ENCODE measurements at places on chromosomes 12 and 14. TPM values are rescaled to one million over a fixed set of nuclear protein-coding genes. Genes with fewer than 3 reads are reported as not detected.
A peak's percentile ranks its signal among the peaks of the same experiment; 100 is the strongest.

DNA sequence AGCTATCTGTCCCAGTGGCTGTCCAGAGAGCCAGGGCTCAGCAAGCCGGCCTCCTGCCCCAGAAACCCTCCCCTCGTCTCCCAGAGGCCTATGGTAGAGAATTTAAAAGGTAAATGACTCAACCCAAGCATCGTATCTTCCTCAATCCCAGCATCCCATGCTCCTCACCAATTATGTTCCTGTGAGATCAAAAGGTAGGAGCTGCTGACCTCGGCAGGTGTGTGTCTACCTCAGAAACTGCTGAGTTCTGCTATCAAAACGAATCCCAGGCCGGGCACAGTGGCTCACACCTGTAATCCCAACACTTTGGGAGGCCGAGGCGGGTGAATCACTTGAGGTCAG, 49.3 kb downstream of the FOXN3 start:
- no peak for DNase-seq

- DNase-seq = no peak
Measured at GRCh38 chr12:22543246-22544037, 900 bp downstream of the C2CD5 start.

DNA sequence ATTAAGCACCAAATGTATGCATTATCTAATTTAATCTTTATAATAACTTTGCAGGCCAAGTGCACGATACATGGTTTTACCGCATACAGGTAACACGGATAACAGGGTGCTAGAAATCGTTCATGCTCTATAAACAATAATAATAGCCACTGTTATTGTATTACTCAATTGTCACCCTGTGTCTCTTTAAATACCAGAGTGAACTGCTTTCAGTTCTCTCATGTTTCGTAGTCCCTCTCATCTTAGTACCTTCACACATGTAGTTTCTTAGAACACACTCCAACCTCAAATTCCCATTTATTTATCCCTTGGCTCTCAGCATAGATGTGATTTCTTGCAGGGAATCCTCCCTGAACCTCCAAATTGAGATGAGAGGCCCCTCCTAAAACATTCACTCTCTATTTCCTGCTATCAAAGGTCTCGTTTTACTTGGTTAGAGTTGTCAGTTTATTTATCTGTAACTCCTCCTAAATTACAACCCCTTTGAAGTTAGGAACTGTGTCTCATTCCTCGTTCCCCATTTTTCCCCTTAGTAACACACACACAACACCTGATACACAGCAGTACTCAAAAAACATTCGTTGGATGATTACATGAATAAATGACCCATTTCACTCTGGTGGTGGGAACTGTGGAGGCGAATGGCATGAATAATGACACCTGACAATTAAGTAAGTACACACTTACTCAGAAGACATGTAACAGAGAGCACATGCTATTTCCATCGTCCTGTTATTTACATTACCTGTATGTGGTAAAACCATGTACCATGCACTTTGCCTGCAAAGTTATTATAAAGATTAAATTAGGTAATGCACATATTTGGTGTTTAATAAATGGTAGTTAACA, 134.6 kb downstream of the BTG1 start:
- DNase-seq = no peak

DNA sequence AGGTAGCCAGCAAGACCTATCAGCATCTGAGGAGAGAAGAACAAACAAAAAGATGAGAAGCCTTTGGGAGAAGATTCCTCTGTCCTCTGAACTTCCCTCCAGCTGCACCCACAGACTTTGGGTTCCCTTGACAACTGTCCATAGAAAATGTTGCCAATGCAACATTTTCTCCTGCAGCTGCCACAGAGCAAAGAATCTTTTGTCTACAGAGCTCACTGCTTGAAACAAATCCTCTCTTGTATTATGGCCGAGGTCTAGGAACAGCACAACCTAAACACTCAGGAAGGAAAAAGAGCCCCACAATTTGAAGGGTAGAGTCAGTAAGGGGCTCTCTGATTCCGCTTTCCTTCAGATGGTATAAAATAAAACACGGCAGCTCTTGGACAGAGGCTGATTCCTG, 14.3 kb downstream of the POMT2 start:
- no peak for DNase-seq

GRCh38 chr12:124648710-124649384, 81.4 kb upstream of the NCOR2 start:
- no peak for DNase-seq

DNA sequence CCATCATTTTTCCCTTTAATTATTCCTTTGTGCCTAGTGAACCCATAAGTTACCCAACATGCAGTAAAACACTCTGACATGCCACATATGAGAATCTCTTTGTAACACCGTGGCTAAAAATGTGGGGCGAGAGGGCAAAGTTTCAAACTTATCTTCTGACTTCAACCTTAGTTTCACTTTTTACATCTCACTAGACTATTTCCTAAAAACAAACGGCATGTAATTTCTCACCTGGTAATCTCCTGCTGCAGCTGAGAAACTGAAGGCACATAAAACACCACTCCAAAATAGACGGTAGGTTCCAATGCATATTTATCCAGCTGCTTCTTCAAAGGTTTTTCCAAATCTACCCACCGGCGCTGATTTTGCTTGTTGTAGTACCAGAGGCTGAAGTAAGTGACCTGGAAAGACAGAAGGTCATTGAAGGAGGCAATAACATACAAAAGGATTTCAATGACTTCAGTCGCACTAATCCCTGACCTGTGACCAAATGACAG, 37.9 kb downstream of the PTPN21 start:
- no peak for DNase-seq

GRCh38 chr14:50937325-50937724, 7.0 kb downstream of the PYGL start:
- no peak for DNase-seq

GRCh38 chr12:40215982-40216381, 8.8 kb upstream of the LRRK2 start:
- no peak for DNase-seq

GRCh38 chr12:113416091-113416754, 6.0 kb upstream of the SDSL start:
- DNase-seq = no peak

DNA sequence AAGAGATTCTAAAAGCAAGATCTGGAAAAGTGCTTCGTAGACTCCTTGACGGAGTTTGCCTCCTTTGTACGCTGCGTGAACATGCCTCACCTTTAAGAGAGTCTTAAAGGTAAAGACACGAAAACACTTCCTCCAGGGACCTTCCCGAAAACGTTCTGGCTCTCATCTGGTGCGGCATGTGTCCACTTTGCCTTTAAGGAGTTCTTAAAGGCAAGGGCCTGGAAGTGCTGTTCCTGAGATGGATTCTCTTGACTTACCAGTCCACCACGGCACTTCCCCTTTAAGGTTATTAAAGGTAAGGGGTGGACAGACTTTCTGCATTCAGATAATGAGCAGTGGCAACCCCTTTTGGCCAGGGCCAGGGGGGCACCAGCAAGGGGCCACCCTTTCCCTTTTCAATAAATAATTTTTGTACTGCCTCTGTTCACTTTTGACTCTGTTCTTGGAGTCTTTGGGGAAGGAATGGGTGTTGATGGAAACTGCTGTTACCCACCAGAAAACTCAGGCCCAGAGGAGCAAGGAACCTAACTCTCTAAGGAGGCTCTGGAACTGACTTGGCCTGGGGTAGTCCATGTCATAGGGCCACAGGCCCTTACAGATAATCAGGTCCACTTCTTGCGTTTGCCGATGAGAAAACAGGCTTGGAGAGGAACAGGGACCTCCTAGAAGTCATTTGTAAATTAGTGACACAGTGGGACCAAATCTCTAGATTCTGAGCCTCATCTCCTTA, 4.4 kb downstream of the REM2 start:
- DNase-seq = peak; percentile 89

GRCh38 chr12:132804426-132804861, 24.2 kb downstream of the GOLGA3 start:
- peak; percentile 78 for DNase-seq

DNA sequence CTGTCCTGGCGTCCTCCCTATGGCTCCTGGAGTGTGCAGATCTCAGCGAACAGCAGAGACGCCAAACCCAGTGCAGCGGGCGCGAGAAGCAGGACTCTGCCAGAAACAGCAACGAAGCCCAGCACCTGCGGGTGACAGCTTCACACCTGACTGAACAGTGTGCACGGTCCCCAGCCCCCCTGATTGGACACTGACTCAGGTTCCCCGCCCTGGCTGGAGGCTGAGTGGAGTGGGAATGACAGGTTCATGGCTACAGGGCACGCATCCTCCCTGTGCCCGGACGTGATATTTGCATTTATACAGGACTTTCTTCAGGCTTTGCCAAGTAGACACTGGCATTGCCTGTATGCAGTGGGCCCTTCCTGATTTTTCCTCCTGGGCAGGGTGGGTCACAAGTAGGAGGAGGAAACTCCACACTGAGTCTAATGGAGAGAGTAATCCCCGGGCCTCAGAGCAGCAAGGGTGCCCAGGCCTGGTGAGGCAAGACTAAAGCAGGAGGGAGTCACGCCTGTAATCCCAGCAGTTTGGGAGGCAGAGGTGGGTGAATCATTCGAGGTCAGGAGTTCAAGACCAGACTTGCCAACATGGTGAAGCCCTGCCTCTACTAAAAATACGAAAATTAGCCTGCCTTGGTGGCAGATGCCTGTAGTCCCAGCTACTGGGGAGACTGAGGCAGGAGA, 71.6 kb downstream of the ASCL4 start:
- no peak for DNase-seq

DNA sequence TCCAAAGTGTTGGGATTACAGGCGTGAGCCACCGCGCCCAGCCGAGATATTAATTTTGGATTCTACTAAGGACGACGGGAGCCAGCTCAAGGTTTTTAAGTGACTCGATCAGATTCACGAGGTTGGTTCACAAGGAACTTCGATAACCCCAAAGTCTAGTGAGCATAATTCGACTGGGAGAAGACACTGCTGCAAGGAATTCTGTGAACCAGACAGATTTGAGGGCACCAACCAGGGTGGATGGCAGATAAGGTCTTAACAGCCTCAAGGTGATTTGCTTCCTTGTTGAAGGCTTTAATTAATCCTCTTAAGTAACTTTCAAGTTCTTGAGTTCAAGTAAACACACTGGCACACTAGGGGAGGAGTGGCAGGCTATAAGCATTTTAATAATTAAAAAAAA, 1.1 kb upstream of the KLHDC2 start:
- DNase-seq = peak; percentile 15

GRCh38 chr12:30996752-30997151, 70.2 kb downstream of the TSPAN11 start:
- DNase-seq = no peak

DNA sequence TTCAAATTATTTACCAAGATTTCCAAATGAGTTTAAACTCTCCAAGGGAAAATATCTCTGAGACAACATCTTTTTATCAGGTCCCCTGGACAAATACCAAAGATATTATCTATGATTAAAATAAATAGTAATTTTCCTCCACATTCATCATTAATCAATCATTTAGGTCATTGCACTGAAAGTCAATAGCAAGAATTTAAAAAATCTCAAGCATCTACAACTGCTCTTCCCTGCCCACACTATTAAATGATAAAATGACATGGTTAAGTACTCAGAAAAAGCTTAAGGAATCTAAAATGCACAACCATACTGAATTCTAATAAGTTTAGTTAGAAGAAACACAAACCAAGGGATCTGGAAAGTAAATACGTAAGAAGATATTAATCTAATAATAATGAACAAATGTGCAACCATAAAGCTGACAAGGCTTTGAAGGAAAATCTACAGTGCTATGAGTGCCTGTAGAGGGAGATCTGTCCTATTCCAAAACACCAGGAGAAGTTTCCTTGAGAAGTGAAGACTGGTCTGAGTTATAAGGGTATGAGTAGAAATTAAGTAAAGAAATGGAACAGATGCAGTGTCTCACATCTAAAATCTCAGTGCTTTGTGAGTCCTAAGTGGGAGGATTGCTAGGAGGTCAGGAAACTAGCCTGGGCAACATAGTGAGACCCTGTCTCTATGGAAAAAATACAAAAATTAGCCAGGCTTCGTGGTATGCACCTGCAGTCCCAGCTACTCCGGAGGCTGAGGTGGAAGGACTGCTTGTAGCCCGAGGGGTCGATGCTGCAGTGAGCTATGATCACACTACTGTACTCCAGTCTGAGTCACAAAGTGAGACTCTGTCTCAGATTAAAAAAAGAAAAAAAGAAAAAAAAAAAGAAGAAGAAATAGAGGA, 19.2 kb downstream of the INTS13 start:
- no peak for DNase-seq

SLC6A15 gene
- total RNA-seq = 26.4 TPM

EGLN3 gene
- 12.3 TPM for total RNA-seq

ADCK1 gene
- 9.6 TPM for total RNA-seq

SSTR1 gene
- 10.8 TPM for total RNA-seq

All from H7 (cell line).